Omental fat pad (tissue), 4 donors: ENCODE measurements at places on chromosomes 3 and 15. TPM values are rescaled to one million over a fixed set of nuclear protein-coding genes. Genes with fewer than 3 reads are reported as not detected.

SNRPN gene
- total RNA-seq: 47.0 TPM

GRCh38 chr3:103532986-103533385 lies 1098.2 kb downstream of the ZPLD1 start:
- DNase-seq: no peak

DNA sequence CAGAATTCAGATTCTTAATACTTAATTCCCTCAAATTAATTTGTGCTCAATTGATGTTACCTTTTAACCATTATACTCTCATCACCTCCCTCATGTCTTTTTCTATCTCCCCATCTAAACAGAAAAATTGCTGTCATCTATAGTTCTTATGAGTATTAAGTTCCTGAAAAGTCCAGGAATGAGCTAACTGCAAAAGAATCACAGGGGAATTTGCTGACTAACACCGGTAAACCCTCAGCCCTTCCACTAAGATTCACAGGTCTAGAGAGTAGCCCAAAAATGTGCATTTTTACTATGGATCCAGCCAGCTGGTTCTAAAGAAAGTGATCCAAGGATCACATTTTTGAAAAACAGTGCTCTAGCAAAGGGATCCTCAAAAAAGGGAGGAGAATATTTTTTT lies 67.0 kb downstream of the SETD2 start:
- DNase-seq: no peak

DNA sequence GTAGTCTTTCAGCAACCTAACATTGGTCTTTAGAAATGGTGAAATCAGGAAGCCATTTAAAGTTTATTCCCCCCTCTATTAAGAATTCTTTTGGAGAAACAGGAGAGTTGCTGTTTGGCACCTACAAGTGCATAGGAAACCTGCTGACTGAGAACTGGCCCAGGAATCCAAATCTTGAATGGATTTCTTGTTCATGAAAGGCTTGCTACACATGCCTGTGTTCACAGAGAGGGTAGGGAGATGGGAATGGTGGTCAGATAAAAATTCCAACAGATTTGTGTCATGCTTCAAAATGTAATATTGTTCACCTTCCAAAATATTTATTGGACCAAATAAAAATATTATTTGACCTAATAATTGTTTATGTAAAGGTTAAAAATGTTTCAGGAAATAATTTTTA lies 24.2 kb upstream of the ZPLD1 start:
- DNase-seq: no peak

RARB gene
- 11.2 TPM for total RNA-seq

DNA sequence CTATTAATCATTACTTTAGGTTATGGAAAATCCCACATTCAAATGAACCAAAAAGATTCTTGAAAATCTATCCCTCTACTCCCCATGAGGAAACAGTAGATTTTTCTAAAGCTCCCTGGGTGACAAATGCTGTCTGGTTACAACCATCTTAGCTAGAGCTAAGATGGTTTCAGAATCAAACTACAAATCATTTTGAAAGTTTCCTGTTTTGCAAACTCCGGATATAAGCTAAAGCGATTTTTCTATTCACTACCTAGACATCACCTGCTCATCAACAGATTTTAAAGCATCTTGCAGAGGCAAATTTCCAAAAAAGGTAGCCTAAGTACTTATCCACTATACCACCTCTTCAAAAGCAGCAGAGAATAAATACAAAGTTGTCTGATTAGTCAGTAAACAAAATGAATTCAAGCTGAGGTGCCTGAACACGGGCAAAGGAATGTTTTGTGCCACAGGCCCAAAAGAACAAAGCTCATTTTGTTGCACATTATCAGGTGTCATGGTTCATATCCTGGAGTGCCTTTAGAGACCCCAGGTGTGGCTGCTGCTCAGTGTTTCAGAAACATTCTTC lies 204.9 kb downstream of the TNIK start:
- DNase-seq: no peak

GRCh38 chr15:63501256-63502089 lies 2.9 kb upstream of the USP3 start:
- DNase-seq: peak; percentile 80

DNA sequence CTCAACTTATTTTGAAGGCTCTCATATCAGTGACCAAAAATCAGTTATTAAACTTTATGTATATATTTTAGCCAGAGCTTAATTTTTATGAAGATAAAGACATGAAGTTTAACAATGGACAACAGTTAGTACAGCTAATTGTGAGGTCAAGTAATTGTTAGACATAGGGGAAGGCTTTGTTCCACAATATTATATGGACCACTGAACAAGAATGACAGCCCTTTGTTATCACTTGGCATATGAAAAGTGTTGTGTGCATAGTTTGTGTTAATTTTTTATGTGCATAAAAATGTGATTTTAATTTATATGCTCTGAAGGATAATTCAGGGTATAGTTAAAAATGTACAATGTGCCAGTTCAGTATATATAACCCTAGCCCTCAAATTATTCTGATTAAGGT lies 12.0 kb downstream of the DNAJC19 start:
- DNase-seq: no peak

TMEM266 gene
- 0.38 TPM for total RNA-seq

ZNF860 gene
- 0.95 TPM for total RNA-seq

DNA sequence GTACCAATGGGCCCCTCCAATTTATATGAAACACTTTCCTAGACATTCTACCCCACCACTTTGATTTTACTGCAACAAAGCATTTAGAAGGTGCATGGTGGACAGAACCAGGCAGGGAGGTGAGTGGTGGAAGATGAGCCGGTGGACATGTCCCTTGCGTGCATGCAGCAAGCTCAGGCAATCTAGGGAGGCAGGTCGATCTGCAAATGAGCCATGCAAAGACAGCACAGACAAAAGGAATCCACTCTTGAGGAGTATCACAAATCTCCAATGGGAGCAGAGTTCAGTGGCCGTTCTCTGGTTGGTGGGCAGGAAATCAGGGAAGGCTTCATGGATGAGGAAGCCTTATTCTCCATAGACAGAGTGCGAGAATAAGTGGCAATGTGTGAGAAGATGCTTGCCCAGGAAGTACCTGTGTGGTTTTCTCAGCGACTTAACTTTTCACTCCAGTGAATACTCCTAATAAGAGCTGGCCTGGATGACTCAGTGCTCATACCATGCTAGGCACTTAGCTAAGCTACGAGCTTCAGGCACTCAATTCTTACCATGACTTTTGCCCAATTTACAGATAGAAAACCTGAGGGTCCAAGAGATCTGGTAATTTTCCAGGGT lies 152.5 kb downstream of the FOXP1 start:
- DNase-seq: no peak

GRCh38 chr15:48177766-48178647 lies at the start of gene MYEF2:
TSS of gene MYEF2 (minus strand) at chr15:48178295. CDS start at chr15:48178237, 58 bp downstream.
- peak; percentile 30 for DNase-seq

GRCh38 chr3:52149021-52149420 lies 5.2 kb downstream of the POC1A start:
- DNase-seq: no peak

- no peak for DNase-seq
These were observed 190.9 kb downstream of the SLC9A9 start for GRCh38 chr3:143657391-143657790.

- no peak for DNase-seq
These were observed 159.7 kb upstream of the MBNL1 start for GRCh38 chr3:152109038-152109437.

TM4SF18 gene
- 18.6 TPM for total RNA-seq

- DNase-seq: no peak
These were observed 52.6 kb downstream of the IQCH start for GRCh38 chr15:67307156-67307555.

GRCh38 chr15:96243701-96244100 lies 86.8 kb upstream of the NR2F2 start:
- DNase-seq: no peak

DNA sequence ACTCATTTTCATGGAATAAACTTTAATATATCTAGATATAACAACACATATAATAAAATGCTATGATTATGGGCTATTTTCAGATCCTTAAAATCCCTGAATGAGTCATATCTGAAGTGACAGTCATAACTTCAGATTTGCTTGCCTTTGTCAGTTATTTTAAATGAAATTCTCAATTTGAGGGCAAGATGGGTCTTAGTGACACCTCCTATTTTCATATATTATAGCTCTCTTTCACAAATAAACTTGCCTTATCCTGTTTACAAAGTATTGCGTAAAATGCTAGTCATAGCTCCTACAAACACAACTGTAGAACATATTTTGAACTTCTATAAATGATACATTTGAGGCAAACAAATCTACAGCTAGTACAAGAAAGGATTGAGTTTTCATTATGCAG lies 6.2 kb upstream of the THRB start:
- DNase-seq: no peak

- no peak for DNase-seq
These were observed 206.3 kb upstream of the CHRNA7 start for GRCh38 chr15:31824024-31824423.

CGNL1 gene
- 4.7 TPM for total RNA-seq

DNA sequence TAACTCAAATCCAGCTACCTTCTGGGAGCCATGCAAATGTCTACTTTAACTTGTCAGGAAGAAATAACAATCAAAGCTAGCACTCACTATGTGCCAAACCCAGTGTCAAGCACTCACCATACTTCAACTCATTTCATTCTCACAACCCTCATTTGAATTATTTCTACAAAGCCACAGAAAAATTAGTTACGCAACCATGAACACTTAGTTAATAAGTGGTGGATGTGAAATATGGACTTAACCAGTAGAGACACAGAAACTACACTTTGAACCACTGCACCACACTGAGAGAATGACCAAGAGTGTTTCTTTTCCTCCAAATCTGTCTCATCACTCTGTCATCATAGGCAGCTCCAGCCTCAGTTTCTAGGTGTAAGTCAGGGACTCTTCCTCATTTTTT lies 91.0 kb upstream of the MBNL1 start:
- no peak for DNase-seq

DNA sequence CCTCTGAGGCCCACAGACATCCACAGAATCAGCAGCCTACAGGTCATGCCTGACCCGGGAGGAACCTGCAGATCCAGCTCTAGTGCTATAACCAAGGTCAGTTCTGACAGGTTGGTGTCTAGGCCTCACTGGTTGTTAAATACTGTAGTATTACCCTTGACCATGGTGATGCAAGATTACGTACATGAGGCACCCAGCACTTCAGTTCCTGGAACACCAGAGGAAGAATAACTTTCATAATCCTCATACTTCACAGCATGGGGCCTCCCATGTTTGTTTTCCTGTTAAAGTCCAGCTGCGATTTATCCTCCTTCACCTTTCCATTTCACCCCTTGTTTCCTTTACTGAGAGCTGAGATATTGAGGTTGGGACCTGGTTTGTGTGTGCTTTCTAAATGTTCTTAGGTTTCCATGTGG lies 34.4 kb upstream of the GLCE start:
- no peak for DNase-seq

DNA sequence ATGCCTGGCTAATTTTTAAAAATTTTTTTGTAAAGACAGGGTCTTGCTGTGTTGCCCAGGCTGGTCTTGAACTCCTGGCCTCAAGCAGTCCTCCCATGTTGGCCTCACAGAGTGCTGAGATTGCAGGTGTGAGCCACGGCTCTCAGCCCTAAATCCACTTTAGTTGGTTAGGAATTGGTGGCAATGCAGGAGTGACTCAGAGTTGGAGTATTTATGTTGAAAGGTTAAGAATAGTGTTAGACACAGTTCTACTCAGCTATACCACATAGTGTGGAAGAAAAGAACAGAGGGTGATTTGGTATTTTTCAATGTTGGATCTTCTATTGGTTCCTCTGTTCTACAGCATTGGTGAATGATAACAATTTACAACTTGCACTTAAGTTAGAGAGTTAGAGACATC lies 7.6 kb downstream of the ZNF639 start:
- DNase-seq: no peak

GRCh38 chr15:94231723-94232468 lies 535 bp downstream of the MCTP2 start:
- no peak for DNase-seq

DNA sequence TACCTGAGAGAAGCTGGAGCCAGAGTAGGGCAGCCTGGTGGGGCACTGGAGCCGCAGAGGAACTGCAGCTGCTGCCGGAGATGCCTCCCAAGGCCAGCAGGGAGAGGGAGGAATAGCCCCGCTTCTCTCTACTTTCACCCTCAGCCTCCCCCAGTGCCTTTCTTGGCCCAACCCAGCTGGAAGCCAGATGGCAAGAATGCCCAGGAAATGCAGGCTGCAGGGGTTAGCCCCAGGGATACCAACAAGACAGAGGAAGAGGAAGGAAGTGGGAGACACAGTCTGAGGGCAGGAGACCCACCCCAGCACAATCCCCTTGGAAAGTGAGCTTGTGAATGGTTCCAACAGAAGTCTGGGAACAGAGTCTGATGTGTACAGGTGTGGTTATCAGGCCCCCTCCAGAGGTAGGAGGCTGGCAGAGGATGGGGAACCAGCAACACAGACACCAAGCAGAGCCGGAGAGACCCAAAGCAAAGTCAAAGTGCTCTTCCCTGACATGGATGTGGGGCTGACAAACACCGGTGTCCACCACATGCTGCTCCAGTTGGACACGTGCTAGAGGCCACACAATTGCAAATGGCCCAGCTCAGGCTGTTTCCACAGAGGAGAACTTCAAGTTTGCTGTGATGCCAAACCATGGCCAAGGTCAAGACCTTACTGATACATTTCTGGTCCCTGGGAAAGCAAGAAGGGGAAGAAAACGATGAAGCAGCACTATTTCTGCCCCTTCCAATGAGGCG lies 418.8 kb upstream of the PROK2 start:
- DNase-seq: no peak

CPNE9 gene
- total RNA-seq: not detected

GRCh38 chr15:60091157-60091556 lies 87.0 kb downstream of the FOXB1 start:
- no peak for DNase-seq

- DNase-seq: no peak
These were observed 218.8 kb upstream of the CTNNB1 start for GRCh38 chr3:40980467-40980866.

DNA sequence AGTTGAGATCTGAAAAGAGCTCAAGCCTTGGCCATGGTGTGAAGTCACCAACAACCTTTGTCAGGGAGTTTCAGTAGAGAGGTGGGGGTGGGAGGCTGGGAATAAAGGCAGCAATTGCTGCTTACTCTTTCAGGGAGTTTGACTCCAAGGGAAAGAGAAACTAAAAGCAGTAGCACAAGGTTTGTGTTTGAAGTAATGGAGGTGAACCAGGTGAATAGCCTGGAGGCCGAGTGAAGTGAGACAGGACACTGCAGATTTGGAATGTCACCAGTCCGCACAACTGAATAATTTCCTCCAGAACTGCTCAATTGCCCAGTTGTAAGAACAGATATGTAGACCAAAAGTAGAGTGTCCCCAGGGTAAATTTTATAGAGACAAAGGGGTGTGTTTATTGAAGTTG lies 44.1 kb downstream of the CD86 start:
- no peak for DNase-seq

PLA2G4D gene
- not detected for total RNA-seq

- DNase-seq: no peak
These were observed 44.5 kb upstream of the PDZRN3 start for GRCh38 chr3:73669260-73669659.

PRSS50 gene
- total RNA-seq: not detected
